ENCODE measurements at places on chromosomes 7 and 10. TPM values are rescaled to one million over a fixed set of nuclear protein-coding genes. Genes with fewer than 3 reads are reported as not detected.

- DNase-seq: no peak
Observed at GRCh38 chr10:130218936-130219335, 82.7 kb downstream of the GLRX3 start.

DNA sequence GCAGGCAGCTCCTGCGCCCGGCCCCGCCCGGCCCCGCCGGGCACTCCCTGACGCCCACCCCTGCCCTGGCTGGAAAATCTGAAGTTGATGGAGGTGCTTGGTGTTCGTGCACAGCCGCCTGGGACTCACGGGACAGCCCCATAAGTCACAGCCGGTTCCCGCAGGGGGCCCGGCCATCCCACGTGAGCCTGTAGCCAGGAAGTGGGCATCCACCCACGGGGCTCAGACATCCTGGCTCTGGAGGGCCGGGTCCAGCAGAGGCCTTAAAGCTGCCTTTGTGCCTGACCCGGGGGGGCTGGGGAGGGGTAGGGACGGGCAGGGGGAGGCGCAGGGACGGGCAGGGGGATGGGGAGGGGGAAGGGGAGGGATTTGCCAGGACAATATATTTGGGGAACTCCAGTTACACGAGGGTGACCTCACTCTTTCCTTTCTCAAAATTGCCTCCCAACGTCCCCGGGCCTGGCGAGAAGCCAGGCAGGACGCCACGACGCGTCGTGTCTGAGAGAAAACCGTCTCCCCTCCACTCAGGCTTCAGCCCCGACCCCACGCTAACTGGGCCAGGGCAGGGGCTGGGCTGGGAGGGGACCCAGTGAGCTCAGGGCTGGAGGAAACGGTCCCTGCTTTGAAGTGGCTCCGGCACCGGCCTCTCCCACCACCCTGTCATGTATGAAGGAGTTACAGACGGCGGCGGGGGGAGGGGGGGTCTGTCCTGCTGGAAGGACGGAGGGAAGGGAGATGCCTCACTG, 82.1 kb upstream of the PDGFA start:
- no peak for DNase-seq

Gene TCERG1L
- total RNA-seq: 1.8 TPM

DNA sequence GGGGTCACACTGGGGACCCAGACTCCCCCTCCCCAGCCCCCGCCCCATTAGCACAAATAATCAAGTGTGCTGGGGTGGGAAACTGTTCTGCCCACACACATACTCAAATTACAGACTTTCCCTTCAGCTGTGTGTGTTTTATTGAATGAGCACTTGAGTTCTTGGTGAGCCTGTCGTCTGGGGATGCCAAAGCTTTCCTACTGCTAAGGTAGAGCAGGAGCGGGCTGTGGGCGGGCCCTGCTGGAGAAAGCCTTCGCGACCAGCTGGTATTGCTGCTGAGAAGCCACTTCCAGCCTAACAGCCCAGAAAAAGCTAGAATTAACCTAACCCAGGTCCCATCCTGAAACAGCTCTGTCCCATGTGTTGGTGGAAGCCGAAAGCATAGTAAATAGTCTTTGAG, 87.0 kb upstream of the KMT2E start:
- DNase-seq: peak; percentile 20

Gene NEUROD6
- not detected for total RNA-seq

Gene GIMAP6
- not detected for total RNA-seq

DNA sequence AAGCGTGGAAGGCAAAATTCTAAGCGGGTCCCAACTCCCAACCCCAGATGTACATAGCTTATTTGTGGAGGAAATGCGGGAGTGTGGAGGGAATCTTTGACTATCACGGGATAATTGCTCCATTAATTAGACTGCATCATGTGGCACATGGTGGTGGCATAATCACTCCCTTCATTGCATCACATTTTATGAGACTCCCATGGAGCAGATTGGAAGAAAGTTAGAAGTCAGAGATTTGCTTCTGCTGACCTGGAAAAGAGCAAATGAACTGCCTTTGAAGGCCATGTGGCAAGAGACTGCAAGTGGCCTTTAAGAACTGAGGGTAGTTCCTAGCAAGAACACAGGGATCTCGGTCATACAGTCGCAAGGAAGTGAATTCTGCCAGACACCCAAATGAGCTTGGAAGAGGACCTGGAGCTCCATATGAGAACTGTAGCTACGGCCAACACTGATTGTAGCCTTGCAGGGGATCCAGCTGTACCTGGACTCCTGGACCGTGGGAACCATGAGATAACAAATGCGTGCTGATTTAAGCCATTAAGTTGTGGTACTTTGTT, 37.1 kb upstream of the ITGB1 start:
- DNase-seq: no peak

DNA sequence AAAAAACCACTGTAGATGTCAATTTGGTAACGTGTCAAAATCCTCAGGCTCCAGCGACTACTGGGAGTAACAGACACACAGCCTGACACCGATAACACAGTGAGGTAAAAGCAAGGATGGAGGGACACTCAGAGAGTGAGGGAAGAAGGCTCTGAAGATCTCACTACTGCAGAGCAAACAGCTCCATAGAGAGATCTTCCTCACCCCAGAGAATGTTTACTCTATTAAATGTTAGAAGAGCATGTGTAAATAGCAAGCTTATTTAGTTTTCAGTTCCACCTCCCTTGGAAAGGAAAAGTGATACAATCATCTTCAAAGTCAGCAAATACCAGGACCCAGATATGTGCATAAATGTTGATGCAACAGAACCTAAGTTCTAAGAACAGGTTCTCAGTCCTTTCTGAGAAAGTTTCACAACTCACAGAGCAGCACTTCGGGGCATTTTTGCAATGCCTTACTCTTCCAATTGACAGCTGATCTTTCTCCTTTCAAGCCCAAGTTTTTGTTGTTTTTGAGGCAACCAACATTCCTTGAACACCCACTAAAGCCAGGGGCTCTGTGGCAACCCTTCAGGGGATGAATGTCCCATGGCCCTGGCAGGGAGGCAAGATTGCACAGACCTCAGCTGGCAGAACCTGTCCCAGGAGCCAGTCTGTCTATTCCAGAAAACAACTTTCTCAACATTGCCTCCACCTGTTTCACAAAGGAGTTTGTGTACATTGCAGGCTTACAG, 177.4 kb downstream of the SFMBT2 start:
- no peak for DNase-seq

GRCh38 chr10:110840225-110840922, 31.4 kb upstream of the PDCD4 start:
- no peak for DNase-seq

Gene TPK1
- total RNA-seq: 14.5 TPM

Gene NACAD
- 0.39 TPM for total RNA-seq

Gene STEAP1B
- total RNA-seq: 3.0 TPM

- no peak for DNase-seq
Observed at GRCh38 chr10:17033529-17034260, 95.9 kb downstream of the CUBN start.

Gene SUV39H2
- 67.9 TPM for total RNA-seq

Gene RBAK
- total RNA-seq: 24.5 TPM

DNA sequence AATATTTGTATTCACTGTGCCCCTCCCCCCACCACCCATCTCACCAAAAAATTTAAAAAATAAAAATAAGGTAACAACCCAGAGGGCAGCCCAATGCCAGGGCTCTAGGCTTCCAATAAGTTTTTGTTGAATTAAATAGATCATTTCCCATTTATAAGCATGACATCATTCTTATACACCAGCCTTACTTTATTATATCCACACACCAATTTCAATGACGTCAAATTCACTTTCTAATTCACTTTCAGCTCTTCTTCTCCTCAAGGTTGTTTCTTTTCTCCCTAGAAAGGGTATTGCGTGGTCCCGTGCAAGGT, 1.2 kb upstream of the DKK1 start:
- DNase-seq: no peak

- no peak for DNase-seq
Observed at GRCh38 chr10:31557854-31558253, 238.8 kb downstream of the ZEB1 start.

GRCh38 chr10:96410296-96410695, 51.5 kb upstream of the OPALIN start:
- DNase-seq: no peak

DNA sequence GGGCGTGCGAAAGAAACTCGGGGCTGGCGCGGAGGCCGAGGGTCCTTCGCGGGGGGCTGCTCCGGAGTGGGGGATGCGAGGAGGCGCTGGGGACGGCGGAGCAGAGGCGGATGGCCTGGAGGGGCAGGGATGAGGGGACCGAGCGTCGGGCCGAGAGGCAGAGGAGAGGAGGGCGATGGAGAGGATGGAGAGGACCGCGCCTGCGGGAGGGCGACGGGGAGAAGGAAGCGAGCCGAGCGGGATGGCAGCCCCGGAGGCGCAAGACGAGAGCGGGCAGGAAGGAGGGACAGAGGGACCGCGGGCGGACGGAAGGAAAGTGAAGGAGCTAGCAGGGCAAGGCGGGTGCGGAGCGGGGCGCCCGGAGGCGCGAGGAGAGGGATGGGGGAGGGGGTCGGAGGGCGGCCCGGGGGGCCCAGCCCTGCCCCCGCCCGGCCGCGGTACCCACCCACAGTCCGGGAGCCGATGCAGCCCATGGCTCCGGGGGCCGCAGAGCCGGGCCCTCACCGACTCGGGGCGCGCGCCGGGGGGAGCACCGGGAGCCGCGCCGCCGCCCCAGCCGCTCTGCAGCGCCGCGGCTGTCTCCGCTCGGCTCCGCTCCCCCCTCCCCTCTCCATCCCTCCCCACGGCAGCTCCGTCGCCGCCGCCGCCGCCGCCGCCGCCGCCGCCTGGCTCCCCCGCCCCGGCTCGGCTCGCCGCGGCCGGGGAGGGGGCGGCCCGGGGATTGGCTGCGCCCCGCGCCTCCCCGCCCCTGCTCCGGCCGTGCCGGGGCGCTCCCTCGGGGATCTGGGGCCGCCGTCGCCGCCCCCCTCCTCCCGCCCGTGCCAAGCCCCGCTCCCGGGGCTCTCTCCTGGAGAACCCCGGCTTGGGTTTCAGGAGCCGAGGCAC, at the start of gene FAM131B:
Gene FAM131B (minus strand): TSS at position 583 of the 885 bp plus-strand sequence. CDS start 110 bp downstream, at position 473.
- DNase-seq: peak; percentile 83

GRCh38 chr10:131933016-131933695, 32.3 kb downstream of the PPP2R2D start:
- no peak for DNase-seq

Gene WAPL
- total RNA-seq: 79.4 TPM

GRCh38 chr7:207418-208129, 15.2 kb downstream of the FAM20C start:
- peak; percentile 63 for DNase-seq

GRCh38 chr10:99450624-99451498, 20.4 kb upstream of the GOT1 start:
- no peak for DNase-seq

DNA sequence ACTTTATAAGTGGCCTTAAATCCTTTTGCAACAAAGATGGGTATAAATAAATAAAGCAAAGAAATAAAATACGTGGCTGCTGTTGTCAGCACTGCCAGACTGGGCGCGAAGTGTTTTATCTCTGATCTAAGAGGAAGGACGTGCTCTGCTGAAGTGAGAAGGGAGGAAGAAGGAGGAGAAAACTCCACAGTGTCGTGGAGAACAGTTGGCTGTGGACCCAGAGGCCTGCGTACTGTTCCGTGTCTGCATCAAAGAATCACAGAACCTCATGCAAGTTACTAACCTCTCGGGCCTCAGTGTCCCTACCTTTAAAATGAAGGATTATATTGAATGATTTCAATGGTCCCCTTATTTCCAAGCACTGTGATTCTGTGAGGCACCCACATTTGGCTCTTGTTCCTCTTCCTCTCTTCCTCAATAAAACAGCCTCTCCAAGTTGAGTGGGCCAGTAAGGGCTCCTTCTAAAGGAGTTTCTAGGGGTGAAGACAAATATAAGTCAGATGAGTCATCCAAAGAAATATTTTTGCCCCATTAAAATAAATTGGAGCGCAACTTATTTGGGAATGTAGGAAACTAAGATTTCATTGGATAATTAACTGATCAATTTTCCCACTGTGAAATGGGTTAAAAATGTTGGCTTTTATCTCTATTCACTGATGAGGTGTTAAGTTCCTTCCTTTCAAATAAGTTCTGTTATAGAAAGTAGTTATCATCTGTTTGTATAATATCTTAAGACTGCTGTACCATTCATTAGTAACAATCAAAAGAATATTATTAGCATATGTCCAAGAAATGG, 126.9 kb upstream of the EFCAB10 start:
- DNase-seq: no peak

Gene DRGX
- total RNA-seq: not detected

Gene GPR22
- total RNA-seq: not detected

DNA sequence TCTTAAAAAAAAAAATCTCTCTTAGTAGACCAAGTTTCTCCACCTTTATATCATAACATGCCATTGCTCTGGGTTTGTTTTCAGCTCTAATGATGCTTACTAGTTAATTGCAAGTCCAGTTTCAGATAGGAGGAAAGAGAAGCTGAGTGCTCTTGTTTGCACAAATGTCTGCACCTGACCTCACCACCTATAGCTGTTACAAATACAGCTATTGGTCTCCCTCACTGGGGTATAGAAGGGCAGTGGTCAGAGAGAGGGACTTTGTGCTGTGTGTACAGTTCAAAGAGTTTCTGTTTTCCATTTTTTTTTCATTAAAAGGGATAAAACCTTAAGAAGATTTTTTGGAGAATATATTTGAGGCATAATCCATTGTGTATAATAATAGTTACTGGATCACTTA, 52.7 kb downstream of the TAS2R16 start:
- DNase-seq: no peak

GRCh38 chr7:150358988-150359621, 9.5 kb upstream of the REPIN1 start:
- DNase-seq: no peak

Gene HABP2
- total RNA-seq: not detected

DNA sequence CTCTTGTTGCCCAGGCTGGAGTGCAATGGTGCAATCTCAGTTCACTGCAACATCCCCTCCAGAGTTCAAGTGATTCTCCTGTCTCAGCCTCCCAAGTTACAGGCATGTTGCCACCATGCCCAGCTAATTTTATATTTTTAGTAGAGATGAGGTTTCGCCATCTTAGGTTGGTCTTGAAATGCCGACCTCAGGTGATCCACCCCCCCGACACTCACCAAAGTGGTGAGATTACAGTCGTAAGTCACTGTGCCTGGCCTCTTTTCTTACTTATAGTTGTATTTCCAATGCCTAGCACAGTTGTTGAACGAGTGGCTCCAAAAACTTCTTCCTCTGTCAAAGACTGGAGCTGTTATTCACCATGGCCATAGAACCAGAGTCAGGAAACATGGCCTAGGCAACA, 6.7 kb downstream of the RNF216 start:
- DNase-seq: no peak

Gene AEBP1
- 16.7 TPM for total RNA-seq

DNA sequence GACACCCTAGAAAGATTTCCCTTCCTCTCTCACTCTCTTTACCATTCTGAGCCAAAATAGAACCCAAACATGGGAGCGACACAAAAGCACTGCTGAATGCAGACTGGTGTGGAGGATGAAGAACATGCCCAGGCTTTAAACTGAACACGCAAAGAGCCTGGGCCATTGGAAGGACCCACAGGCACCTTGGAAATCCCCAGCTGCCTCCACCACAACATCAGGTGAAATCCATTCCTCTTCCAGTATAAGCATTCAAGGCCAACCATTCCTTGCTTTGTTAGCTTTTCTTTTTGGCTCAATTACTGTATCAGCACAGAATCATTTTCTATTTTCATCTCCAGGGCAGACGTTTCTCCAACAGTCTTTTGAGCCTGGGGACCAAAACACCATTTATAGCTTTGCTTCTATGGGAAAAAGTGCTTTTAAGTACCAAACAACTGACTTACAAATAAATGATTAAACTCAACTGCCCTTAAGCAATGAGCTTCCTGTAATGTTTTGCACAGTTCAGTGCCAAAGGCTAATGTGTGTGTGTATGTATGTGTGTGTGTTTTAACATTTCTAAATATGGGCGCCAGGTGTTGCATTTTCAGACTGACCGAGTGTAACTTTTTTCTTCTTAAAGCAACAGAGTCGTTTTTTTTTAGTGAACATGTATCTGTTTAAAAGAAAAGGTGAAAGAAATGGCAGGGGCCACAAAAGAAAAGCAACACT, 16.2 kb upstream of the BLNK start:
- no peak for DNase-seq

All from neural progenitor cell (in vitro differentiated cells).